Neural progenitor cell (in vitro differentiated cells): ENCODE measurements at places on chromosomes 7 and 10. TPM values are rescaled to one million over a fixed set of nuclear protein-coding genes. Genes with fewer than 3 reads are reported as not detected.
A peak's percentile ranks its signal among the peaks of the same experiment; 100 is the strongest.

The SMARCD3 gene
- 11.0 and 23.6 TPM in 2 replicates for total RNA-seq

The CEP55 gene
- 36.8 and 57.7 TPM in 2 replicates for total RNA-seq

The CCDC136 gene
- total RNA-seq = 93.6 and 115 TPM in 2 replicates

The GRM3 gene
- total RNA-seq = 13.6 and 22.2 TPM in 2 replicates

The ICA1 gene
- 5.8 and 13.1 TPM in 2 replicates for total RNA-seq

The CALHM1 gene
- total RNA-seq = 0.06 TPM in 1 of 2 replicates, not detected in the other

The ZP3 gene
- total RNA-seq = 1.7 TPM in 1 of 2 replicates, not detected in the other

The UNCX gene
- total RNA-seq = not detected in 2 replicates

The ARHGEF35 gene
- total RNA-seq = 0.97 and 2.1 TPM in 2 replicates

The ARHGAP22 gene
- 1.7 and 5.1 TPM in 2 replicates for total RNA-seq

The FGFR2 gene
- total RNA-seq = 76.3 and 99.1 TPM in 2 replicates

The NEUROD6 gene
- not detected in 2 replicates for total RNA-seq

The ZNF467 gene
- total RNA-seq = 0.17 and 1.7 TPM in 2 replicates

The FOXI2 gene
- not detected in 2 replicates for total RNA-seq

GRCh38 chr10:114458955-114459354 lies 54.7 kb upstream of the AFAP1L2 start:
- no peak overlapping the region for H3K4me3 ChIP-seq
- no peaks in the 10 kb centered on the region for H3K4me1 ChIP-seq
- no peak overlapping the region for H3K27ac ChIP-seq
- no peaks in the 10 kb centered on the region for H3K27me3 ChIP-seq

- peaks cover 11% of the 10 kb centered on the region for H3K4me1 ChIP-seq
- H3K27me3 ChIP-seq = no peaks in the 10 kb centered on the region
- no peak for DNase-seq
- no peak overlapping the region for H3K4me3 ChIP-seq
Measured at GRCh38 chr7:8068892-8069686, 100.5 kb downstream of the GLCCI1 start.

GRCh38 chr7:105399043-105399725 lies 10.5 kb upstream of the SRPK2 start:
- no peak overlapping the region for H3K27ac ChIP-seq
- no peak overlapping the region for H3K4me3 ChIP-seq
- H3K36me3 ChIP-seq = no peaks in the 10 kb centered on the region
- no peak for DNase-seq

- no peaks in the 10 kb centered on the region for H3K27me3 ChIP-seq
- no peaks in the 10 kb centered on the region for H3K36me3 ChIP-seq
- H3K4me3 ChIP-seq = no peak overlapping the region
- no peak for DNase-seq
- H3K27ac ChIP-seq = no peak overlapping the region
- H3K4me1 ChIP-seq = peaks cover 12% of the 10 kb centered on the region
Measured at GRCh38 chr10:5563321-5563961, 38.7 kb downstream of the CALML3 start.

GRCh38 chr7:28986028-28986764 lies 28.1 kb upstream of the TRIL start:
- no peak for DNase-seq
- peaks cover 41% of the 10 kb centered on the region for H3K4me1 ChIP-seq

- no peak overlapping the region for H3K27ac ChIP-seq
- no peaks in the 10 kb centered on the region for H3K36me3 ChIP-seq
- H3K4me3 ChIP-seq = no peak overlapping the region
- no peaks in the 10 kb centered on the region for H3K27me3 ChIP-seq
Measured at GRCh38 chr10:29612657-29613056, 22.1 kb downstream of the SVIL start.

- peak overlapping the region; percentile 67 for H3K27ac ChIP-seq
- no peaks in the 10 kb centered on the region for H3K27me3 ChIP-seq
- H3K36me3 ChIP-seq = no peaks in the 10 kb centered on the region
- no peak overlapping the region for H3K4me3 ChIP-seq
- DNase-seq = no peak
Measured at GRCh38 chr7:4072161-4072925, 609.8 kb upstream of the FOXK1 start.

GRCh38 chr10:116017405-116017804 lies 255.6 kb downstream of the GFRA1 start:
- DNase-seq = no peak
- no peaks in the 10 kb centered on the region for H3K27me3 ChIP-seq
- no peak overlapping the region for H3K4me3 ChIP-seq
- no peaks in the 10 kb centered on the region for H3K36me3 ChIP-seq
- no peaks in the 10 kb centered on the region for H3K4me1 ChIP-seq

- H3K27ac ChIP-seq = no peak overlapping the region
- no peaks in the 10 kb centered on the region for H3K4me1 ChIP-seq
- no peaks in the 10 kb centered on the region for H3K27me3 ChIP-seq
- no peak for DNase-seq
Measured at GRCh38 chr10:3711918-3712317, 73.1 kb downstream of the KLF6 start.

- H3K27me3 ChIP-seq = no peaks in the 10 kb centered on the region
- no peak for DNase-seq
- H3K27ac ChIP-seq = no peak overlapping the region
- no peak overlapping the region for H3K4me3 ChIP-seq
- no peaks in the 10 kb centered on the region for H3K36me3 ChIP-seq
- H3K4me1 ChIP-seq = no peaks in the 10 kb centered on the region
Measured at GRCh38 chr10:102960157-102960556, 42.1 kb downstream of the CNNM2 start.

DNA sequence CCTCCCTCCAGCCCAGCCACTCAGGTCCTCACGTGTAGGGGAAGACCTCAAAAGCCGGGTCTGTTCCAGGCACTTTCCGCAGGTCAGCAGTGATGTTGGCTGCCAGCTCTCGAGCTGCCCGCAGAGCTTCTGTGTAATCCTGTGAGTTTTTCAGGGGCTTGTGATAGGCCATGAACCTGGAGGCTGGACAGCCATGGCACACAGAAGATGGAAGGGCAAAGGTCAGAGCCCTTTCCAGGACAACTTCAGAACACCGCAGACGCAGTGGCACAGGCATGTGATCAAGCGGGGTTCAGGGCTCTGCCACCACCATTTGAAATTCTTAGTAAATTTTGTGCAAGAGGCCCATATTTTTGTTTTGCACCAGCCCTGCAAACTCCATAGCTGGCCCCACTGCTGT lies 24.0 kb downstream of the NPC1L1 start:
- H3K4me3 ChIP-seq = no peak overlapping the region
- H3K4me1 ChIP-seq = no peaks in the 10 kb centered on the region
- H3K27ac ChIP-seq = no peak overlapping the region
- no peaks in the 10 kb centered on the region for H3K36me3 ChIP-seq

GRCh38 chr7:134347567-134347966 lies 30.8 kb upstream of the SLC35B4 start:
- H3K4me1 ChIP-seq = no peaks in the 10 kb centered on the region
- no peaks in the 10 kb centered on the region for H3K36me3 ChIP-seq
- H3K27me3 ChIP-seq = no peaks in the 10 kb centered on the region
- no peak overlapping the region for H3K27ac ChIP-seq

DNA sequence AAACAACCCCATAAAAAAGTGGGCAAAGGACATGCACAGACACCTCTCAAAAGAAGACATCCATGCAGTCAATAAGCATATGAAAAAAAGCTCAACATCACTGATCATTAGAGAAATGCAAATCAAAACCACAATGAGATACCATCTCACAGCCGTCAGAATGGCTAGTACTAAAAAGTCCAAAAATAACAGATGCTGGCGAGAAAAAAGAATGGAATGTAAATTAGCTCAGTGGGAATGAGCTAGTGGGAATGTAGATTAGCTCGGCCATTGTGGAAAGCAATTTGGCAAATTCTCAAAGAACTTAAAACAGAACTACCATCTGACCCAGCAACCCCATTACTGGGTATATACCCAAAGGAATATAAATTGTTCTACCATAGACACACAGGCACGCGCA lies 287.0 kb downstream of the WDR37 start:
- DNase-seq = no peak
- H3K4me3 ChIP-seq = no peak overlapping the region
- H3K27me3 ChIP-seq = no peaks in the 10 kb centered on the region

- peaks cover 11% of the 10 kb centered on the region for H3K4me1 ChIP-seq
- peaks cover 10% of the 10 kb centered on the region for H3K27me3 ChIP-seq
- H3K4me3 ChIP-seq = peak overlapping the region; percentile 18
Measured at GRCh38 chr10:97687785-97688781, 1.0 kb upstream of the AVPI1 start.

- H3K4me3 ChIP-seq = peak overlapping the region; percentile 60
- H3K27ac ChIP-seq = no peak overlapping the region
- H3K4me1 ChIP-seq = peaks cover 9% of the 10 kb centered on the region
- H3K27me3 ChIP-seq = peaks cover 24% of the 10 kb centered on the region
- DNase-seq = no peak
- no peaks in the 10 kb centered on the region for H3K36me3 ChIP-seq
Measured at GRCh38 chr7:28853150-28853549, 105.0 kb downstream of the TRIL start.

DNA sequence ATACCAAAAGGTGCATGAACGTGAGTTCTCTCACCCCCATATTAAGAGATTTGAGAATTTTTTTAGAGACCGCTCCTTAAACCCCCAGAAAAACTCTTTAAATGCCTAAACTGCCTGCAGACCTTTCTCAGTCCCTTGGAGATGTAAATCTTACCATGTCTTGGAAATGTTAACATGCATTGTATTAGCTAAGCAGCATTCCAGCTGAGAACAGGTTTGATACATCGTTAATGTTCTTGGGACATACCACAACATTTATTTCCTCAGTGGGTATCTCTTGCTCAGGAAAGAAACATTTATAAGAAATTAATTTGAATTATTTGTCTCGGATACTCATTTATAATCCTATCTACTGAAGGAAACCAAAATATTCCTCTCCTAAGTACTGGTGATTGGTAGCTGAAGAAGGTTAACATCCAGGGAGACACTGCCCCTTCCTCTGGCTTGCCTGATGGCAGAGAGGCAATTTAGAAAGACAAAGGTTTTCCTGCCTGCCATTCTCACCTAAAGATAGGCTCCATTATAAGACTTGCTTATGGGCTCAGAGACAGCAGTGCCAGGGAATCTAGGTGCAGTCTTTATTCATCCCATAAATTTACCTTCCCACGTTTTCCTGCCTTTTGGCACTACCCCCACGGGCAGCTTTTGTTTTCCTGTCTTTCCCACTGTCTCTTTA lies 141.2 kb downstream of the COBL start:
- peaks cover 8% of the 10 kb centered on the region for H3K4me1 ChIP-seq
- no peaks in the 10 kb centered on the region for H3K36me3 ChIP-seq
- no peaks in the 10 kb centered on the region for H3K27me3 ChIP-seq
- no peak for DNase-seq
- H3K27ac ChIP-seq = no peak overlapping the region

DNA sequence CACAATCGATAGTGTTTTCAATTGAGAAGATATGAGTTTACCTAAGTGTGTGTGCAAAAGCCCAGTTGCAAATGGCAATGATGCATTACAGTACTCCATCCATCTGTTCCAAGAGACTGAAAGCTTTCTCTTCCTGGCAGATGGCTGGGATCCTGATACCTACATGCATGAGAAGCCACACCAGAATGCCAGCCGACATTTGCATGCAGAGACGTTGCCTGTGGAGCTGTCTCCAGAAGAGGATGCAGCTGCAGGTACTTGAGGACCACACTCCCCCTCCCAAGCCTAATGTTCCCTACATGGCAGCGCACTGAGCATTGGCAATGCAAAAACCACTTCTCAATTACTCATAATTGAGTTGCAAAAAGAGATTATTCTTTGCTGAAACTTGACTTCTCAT lies 332.1 kb downstream of the WDR11 start:
- H3K27ac ChIP-seq = no peak overlapping the region
- peaks cover 6% of the 10 kb centered on the region for H3K4me1 ChIP-seq
- H3K36me3 ChIP-seq = no peaks in the 10 kb centered on the region
- DNase-seq = no peak

DNA sequence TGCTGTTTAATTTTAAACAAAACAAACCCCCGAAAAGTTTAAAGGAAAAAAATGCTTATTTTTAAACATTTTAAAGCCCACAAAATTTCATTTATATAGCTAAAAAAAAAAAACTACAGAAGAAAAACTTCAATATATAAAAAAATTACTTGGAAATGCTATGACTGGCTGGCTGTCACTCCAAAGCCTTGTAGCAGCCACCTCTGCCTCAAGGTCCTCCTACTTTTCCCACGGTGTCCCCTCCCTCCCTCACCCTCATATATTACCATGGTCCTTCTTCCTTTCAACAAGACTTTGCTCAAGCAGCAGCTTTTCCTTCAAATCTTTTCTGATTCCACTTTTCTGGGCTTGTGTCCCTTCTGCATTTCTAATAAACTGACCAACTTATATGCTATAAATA lies 122.0 kb downstream of the TPK1 start:
- DNase-seq = no peak
- no peaks in the 10 kb centered on the region for H3K27me3 ChIP-seq
- H3K4me3 ChIP-seq = no peak overlapping the region
- H3K4me1 ChIP-seq = no peaks in the 10 kb centered on the region
- H3K27ac ChIP-seq = no peak overlapping the region

DNA sequence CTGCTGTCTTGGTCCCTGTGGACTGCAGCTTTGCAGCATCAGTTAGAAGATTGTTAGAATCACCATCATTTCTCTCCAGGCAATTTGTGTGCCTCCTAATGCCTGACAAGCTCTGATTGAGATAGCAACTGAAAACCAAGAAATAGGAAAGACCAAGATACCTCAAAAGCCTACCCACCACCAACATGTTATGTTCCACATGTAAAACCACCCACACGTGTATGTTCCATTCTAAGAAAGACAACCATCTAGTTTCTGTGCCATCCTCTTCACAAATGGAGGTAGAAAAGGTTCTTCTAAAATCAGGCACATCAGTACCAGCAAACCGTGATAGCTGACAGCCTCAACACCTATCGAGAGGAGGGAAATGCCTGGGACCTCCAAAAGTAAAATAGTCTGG lies 46.9 kb downstream of the TASOR2 start:
- peaks cover 3% of the 10 kb centered on the region for H3K36me3 ChIP-seq
- H3K27me3 ChIP-seq = no peaks in the 10 kb centered on the region
- no peak overlapping the region for H3K4me3 ChIP-seq
- no peak for DNase-seq
- no peaks in the 10 kb centered on the region for H3K4me1 ChIP-seq

GRCh38 chr10:96616961-96617360 lies 30.1 kb upstream of the TM9SF3 start:
- H3K4me1 ChIP-seq = peaks cover 4% of the 10 kb centered on the region
- no peaks in the 10 kb centered on the region for H3K36me3 ChIP-seq
- no peaks in the 10 kb centered on the region for H3K27me3 ChIP-seq
- H3K27ac ChIP-seq = no peak overlapping the region
- H3K4me3 ChIP-seq = no peak overlapping the region
- DNase-seq = no peak

- no peak overlapping the region for H3K27ac ChIP-seq
- H3K27me3 ChIP-seq = no peaks in the 10 kb centered on the region
- peaks cover 10% of the 10 kb centered on the region for H3K4me1 ChIP-seq
- no peak overlapping the region for H3K4me3 ChIP-seq
- no peak for DNase-seq
- no peaks in the 10 kb centered on the region for H3K36me3 ChIP-seq
Measured at GRCh38 chr10:77034240-77034639, 603.4 kb downstream of the KCNMA1 start.

DNA sequence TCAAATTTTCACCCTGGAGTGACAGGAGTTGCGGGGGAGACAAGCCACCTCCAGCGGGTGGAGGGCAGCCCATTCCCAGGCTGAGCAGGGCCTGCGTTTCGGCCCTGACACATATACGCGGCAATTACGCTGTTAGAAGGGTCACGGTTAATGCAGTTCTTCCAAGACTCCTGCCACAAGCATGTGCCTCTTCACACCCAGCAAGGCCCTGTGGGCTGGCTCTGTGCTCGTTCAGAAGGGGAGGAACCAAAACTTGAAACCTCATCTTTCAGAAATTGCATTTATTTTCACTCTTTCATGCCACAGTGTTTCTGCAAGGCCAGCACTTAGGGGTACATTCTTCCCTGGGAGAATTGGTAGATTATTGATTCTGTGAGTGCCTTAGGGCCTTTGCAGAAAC lies 24.7 kb downstream of the LRMDA start:
- peaks cover 16% of the 10 kb centered on the region for H3K4me1 ChIP-seq
- peaks cover 25% of the 10 kb centered on the region for H3K27me3 ChIP-seq
- no peak overlapping the region for H3K27ac ChIP-seq
